ENCODE measurements at places on chromosomes 12 and 14.

DNA sequence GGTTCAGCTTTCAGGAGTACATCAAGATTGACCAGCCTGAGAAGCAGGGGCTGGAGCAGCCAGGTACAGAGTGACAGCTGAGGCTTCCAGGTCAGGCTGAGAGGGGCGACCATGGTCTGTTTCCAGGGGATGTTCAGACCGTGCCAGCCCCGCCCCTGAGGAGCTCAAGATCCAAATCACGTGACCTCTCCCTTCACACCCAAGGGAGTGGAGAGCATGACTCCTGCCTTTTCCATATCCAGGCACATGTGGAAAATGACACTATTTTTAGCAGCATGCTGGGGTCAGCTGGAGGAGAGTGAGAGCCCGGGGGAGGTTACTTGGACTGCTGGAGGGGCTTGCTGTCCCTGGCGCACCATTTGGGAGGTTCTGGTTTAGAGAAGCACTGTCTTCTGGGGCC, 92.7 kb downstream of the B4GALNT3 start:
- DNase-seq: no peak

DNA sequence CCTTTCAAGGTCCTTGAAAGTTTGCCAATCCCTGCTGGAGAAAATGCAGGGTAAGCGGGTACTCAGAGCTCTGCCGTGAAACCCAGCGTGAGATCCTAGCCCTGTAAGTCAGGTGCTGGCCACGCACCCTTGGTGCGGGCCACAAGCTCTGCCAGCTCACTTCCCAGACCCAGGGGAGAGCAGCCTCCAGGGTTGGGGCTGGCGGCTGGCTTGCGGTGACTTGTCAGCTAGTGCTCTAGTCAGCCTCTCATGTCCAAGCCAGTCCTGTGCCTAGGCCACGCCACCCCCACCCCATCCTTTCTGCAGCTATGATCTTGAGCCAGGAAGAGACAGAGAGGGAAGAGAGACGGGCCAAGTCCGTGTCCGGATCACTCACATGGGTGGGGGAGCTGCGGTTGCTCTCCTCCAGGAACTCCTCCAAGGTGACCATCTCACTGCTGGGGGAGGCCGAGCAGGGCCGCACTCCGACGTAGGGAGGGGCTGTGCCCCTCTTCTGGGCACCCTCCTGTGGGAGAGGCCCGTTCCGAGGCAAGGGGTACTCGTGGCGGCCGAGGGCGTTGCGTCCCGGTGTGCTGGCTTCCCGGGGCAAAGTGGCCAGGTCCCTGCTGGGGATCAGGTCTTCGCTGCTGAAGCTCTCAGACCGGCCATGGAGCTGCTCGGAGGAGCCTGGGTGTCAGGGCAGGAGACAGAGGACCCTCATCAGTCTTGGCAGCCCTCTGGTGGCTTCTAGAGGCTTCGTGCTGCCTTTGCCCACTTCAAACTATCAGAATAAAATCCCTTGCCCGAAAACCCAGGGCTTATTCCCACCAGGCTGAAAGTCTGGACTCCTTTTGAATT, 33.3 kb upstream of the GPR68 start:
- DNase-seq: peak; percentile 71

GRCh38 chr12:2344885-2345284, 292.1 kb downstream of the CACNA1C start:
- DNase-seq: peak; percentile 21

DNA sequence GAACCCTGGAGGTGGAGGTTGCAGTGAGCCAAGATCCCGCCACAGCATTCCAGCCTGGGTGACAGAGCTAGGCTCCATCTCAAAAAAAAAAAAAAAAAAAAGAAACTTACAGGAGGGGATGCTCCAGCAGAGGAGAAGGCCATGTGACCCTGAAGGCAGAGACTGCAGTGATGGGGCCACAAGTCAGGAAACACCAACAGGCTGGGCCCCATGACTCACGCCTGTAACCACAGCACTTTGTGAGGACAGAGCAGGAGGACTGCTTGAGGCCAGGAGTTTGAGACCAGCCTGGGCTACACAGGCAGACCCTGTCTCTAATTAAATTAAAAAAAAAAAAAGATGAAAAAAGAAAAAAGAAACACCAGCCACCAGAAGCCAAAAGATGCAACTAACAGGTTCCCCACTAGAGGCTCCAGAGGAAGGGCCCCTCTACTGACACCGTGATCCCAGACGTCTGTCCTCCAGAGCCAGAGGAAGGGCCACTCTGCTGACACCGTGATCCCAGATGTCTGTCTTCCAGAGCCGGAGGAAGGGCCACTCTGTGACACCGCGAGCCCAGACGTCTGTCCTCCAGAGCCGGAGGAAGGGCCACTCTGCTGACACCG, 9.1 kb upstream of the GLT1D1 start:
- DNase-seq: peak; percentile 82

Data from upper lobe of left lung (tissue), 6 donors.